ENCODE measurements at places on chromosomes 7 and 10. TPM values are rescaled to one million over a fixed set of nuclear protein-coding genes. Genes with fewer than 3 reads are reported as not detected.

Gene PPP1R9A
- total RNA-seq, result not detected

Gene PTPRN2
- total RNA-seq, result 2.7 TPM

Gene GLRX3
- total RNA-seq, result 90.1 TPM

Gene STEAP2
- not detected for total RNA-seq

Gene SLC37A3
- total RNA-seq, result 28.5 TPM

Gene KIAA1217
- 0.33 TPM for total RNA-seq

DNA sequence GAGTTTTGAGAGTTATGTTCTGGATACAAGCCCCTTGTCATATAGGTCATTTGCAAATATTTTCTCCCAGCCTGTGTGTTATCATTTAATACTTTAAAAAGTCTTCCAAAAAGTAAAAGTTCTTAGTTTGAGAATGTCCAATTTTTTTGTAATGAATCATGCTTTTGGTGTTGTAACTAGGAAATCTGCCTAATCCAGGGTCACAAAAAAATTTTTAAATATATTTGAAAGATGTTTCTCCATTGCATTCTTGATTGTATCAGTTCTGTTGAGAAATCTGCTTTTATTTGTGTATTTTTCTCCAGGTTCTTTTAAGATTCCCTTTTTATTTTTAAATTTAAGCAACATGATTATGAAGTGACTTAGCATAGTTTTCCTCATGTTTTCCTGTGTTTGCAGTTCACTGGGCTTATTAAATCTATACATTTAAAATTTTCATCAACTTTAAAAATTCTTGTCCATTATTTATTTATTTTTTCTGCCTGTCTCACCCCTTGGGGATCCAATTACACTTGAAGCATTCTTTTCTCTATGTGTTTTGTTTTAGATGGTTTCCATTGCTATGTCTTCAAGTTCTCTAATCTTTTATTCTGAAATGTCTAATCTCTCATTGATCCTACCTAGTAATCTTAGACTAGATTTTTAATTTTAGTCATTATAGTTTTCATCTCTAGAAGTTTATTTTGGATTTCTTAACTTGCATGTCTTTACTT lies 47.0 kb downstream of the CCDC71L start:
- no peak for DNase-seq

DNA sequence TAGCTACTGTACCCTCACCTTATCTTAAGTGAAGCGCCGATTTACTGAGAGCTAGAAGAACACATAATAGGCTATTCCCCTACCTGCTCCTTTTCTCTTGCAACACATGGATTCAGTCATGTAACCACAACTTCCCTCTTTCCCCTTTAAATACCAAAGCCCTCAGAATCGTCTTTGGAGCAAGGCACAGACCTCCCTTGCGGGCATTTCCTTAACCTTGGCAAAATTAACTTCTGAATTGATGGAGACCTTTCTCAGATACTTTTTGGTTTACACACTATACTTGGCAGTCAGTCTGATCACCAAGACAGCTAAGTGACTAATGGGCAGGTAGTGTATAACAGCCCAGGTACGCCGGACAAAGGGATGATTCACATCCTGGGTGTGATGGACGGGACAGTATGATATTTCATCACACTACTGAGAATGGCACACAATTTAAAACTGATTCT lies 72.7 kb upstream of the SEC61G start:
- no peak for DNase-seq

DNA sequence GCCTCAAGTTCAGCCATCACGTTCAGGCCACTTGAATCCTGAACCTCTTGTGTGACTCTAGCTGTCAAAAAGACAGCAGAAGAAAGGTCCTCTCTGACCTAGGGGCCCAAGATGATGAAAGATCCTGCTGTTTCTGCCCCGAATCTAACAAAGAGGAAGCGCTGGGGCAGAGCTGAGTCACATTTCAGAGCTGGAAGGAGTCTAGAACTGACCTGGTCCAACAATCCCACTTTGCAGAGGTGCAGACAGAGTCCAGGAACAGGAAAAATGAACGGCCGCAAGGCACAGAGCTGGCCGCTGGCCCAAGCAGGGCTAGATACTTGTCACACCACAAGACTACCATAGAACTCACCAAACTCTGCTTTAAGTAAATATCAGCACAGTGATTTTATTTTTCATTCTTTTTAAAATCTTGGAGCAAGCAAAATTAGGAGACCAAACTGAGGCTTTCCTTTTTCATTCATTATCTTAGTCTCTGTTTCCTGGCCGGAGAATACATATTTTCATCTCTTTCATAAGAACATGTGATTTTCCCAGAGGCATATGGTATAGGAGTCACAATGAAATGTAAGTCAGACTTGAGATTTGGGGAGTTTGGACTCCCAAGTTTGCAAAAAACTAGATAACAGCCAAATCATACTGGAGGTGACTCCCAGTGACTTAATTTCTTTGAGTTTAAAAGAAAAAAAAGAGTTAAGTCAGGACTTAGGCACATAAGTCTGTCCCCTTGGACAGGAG lies 52.8 kb downstream of the CHST15 start:
- no peak for DNase-seq

DNA sequence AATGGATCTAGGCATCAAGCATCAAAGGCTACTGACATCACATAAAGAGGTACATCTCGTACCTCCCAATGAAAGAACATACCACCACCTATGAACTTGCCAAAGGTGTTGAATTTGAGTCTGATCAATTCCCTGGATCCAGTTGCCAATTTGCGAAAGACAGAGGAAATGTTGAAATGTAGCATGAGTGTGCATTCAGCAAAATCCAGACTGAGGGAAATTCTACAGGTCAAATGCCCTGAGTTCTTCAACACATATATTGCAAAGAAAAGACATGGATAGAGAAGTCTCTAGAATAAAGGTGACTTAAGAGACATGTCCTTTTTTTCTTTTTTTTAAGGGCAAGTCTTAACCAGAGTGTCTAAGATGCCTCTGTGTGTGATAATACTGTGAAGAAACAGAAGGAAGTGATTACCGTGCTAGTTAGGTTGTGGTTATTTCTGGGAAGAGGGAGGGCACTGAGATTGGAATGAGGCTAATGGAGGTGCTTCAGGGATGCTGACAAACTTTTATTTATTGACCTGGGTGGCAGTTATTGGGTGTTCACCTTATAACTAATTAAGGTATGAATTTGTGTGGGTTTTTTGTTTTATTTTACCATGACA lies 128.7 kb downstream of the SAMD9 start:
- no peak for DNase-seq

DNA sequence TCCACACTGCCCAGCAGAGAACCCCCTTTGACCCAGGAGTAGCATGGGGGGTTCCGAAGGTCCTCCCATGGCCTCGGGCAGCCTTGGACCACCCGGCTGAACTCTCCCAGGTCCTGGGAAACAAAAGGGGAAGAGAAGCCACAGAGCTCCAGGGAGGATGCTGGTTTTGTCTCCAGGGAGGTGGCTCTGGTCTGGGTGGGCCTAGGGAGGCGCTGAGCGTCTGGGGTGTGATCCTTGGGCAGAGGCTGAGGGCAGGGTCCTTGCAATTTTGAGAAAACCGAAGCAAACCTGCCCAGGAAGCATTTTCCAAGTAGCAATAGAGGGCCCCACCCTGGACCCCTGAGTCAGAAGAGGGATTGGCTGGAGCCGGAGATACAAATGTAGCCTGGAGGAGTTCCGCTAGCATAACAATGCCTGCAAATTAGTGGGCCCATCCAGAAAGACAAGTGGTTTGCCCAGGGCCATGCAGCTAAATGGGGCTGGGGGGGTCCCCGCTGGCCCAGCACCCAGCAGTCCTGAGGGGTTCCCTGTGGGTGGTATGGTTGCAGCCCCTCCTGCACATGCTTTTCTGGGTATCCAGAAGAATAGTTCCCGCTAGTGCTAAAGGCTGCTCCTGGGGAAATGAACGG lies 2.0 kb downstream of the UTF1 start:
- DNase-seq, result no peak

- DNase-seq, result no peak
These were observed 45.4 kb upstream of the GRM3 start for GRCh38 chr7:86598311-86598710.

DNA sequence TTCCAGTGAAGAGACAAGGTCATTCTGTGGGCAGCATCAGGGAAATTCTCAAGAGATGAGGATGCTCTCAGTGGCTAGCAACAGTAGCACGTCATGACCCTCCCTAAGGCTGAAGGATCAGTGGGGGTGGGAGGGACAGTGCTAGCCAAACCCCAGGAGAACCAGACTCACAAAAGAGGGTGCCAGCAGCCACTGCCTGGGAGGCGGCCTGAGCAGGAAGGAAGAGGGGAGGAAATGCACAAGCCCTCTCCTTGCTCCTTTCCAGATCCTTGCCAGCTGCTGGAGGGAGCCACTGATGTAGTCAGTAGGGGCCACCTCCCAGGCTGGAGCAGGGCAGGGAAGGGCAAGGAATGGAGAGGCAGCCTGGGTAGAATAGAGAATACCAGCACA lies 302.7 kb downstream of the RPS24 start:
- DNase-seq, result no peak

- DNase-seq, result no peak
These were observed 2.6 kb upstream of the KIAA1217 start for GRCh38 chr10:24206334-24206733.

GRCh38 chr10:99765672-99766301 lies 16.7 kb upstream of the ABCC2 start:
- no peak for DNase-seq

DNA sequence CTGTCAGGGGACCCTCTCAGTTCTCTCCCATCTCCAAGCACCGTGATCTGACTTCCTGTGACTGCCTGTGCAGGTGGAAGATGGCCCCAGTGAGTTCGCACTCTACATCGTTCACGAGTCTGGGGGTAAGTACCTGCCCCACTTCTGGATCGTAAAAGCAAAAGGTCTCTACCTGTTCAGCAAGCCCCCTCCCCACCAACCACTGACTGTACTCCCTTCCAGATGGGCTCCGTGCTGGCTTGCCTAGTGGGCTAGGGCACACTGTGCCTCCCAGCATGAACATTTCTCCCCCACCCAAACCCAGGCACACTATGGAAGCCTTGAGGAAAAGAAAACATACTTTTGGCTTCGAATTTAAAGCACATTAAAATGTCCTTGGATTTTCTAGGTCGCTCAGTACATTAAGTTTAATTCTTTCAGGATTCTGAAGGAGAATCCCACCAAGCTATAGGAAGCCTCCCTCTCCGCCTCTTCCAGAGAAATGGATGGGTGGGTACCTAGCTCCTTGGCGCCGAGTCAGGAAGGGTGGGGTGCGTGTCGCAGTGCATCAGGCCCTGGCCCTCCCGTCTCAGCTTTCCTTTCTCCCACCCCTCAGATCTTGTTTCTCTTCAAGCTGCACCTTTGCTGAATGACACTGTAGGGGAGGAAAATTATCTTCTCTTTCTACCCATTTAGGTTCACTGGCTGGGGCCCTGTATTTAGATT lies 11.0 kb upstream of the ZNF22 start:
- DNase-seq, result no peak
